ENCODE measurements at places on chromosomes 5 and 9. TPM values are rescaled to one million over a fixed set of nuclear protein-coding genes. Genes with fewer than 3 reads are reported as not detected.

Gene IFNA2
- total RNA-seq: not detected

Gene HTR1A
- total RNA-seq: not detected

Gene FAM81B
- total RNA-seq: not detected

Gene SLC36A2
- total RNA-seq: not detected

Gene FBP2
- not detected for total RNA-seq

Gene CNTNAP3B
- total RNA-seq: not detected

Gene LURAP1L
- total RNA-seq: not detected

Gene FGFR4
- 1.5 TPM for total RNA-seq

All from T-helper 2 cell treated with Interferon-gamma antibody and Interleukin-4, amounts not matched to agents 100 ng/mL and 5 ng/mL, for 36 hours (primary cell).